Lower leg skin (tissue), 4 donors: ENCODE measurements at places on chromosomes 7 and 10. TPM values are rescaled to one million over a fixed set of nuclear protein-coding genes. Genes with fewer than 3 reads are reported as not detected.

Gene NCF1
- total RNA-seq, result not detected

- DNase-seq, result no peak
Measured at GRCh38 chr7:19587291-19587690, 121.5 kb downstream of the POLR1F start.

Gene VGF
- 2.5 TPM for total RNA-seq

Gene HABP2
- 0.10 TPM for total RNA-seq

DNA sequence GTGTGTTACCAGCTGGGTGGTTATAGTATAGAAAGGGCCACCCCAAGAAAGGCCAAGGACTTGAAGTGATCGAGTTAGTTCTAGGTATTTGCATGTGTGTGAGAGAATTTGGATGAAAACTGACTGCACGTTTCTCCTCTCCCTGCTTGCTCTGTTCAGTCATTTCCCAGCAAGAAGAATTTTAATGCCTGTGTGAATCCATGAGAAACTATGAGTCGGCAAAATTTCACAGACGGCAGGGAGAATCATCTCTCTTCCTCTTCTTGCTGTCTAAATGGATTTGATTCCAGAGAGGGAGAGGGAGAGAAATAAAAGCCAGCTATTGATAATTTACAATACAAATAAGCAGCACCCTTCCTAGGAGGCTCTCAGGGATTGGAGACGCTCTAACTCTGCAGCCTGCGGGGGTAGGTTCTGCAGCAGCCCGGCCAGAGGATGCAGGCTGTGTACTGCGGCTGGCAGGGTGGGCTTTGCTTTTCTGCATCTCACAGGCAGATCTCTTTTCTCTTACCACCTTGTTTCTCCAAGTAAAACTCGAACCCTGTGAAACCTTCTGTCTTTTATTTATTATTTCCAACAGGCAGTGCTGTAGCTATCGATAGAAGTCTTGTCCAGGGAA is 183.6 kb downstream of the TCF7L2 start:
- DNase-seq, result no peak

Gene GPRIN2
- total RNA-seq, result 118 TPM

GRCh38 chr10:90751107-90751997 is 106.5 kb downstream of the HTR7 start:
- peak; percentile 31 for DNase-seq

GRCh38 chr10:117663750-117664149 is 121.2 kb downstream of the EMX2 start:
- DNase-seq, result no peak

Gene HOXA4
- total RNA-seq, result 1.3 TPM

DNA sequence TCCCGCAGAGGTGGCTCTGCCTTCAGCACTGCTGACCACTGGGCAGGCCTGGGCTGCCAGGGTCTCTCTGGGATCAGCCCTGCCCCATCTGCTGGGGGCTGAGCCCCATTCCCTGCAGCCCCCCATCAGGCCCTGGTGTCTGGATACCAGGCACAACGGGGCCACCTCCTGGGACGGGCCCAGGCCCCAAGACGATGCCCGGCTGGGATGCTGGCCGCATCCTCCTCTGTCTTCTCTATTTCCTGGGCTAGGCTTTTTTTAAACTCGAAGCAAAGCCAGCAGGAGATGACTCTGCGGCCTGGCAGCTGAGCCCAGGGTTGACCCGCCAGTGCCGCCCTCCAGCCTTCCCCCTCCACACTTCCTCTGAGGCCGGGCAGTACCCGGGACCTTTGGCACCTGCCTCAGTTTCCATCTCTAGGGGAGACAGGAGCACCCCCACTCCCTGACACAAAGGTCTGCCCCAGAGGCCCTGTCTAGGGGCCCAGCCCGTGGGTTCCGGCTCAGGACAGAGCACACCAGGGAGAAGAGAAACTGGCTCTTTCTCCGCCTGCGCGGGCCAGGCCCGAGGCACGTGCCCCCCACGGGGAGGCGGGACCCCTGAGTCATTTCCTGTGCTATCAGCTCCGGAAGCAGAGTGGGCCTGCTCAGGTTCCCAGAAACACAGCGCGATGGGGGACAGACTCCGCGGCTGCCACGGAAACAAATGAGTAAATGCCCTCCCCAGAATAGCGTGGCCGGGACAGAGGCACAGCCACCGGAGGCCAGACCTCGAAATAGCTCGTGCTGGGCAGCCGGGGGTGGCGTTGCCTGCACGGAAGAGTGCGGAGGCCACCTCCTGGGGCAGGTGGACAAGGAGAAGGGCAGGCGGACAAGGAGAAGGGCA is 84.6 kb upstream of the PDGFA start:
- DNase-seq, result peak; percentile 96

Gene GOLGA7B
- 7.9 TPM for total RNA-seq

Gene CRYGN
- total RNA-seq, result not detected

Gene UFSP1
- 6.1 TPM for total RNA-seq

Gene TDRD1
- 0.34 TPM for total RNA-seq

GRCh38 chr7:92297736-92298135 is 52.0 kb downstream of the ANKIB1 start:
- no peak for DNase-seq

DNA sequence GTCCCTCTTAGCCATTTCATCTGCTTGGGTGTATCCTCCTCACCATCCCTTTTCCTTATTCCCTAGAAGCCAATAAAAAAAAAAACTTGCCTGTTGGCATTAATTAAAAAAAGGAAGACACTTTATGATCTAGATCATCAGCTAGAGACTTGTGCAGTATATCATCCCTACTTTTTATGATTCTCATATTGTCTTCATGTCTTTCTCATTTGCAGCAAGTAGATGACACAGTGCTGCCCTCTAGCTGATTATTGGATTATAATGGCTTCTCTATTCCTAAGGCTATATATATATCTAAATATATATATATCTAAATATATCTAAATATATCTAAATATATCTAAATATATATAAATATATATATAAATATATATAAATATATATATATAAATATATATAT is 272.4 kb upstream of the LRGUK start:
- no peak for DNase-seq

Gene ANXA8L1
- total RNA-seq, result 368 TPM

DNA sequence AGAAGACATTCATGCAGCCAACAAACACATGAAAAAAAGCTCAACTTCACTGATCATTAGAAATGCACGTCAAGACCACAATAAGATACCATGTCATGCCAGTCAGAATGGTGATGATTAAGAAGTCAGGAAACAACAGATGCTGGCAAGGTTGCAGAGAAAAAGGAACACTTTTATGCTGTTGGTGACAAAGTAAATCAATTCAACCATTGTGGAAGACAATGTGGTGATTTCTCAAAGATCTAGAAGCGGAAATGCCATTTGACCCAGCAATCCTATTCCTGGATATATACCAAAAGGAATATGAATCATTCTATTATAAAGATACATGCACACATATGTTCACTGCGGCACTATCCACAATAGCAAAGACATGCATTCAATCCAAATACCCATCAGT is 77.6 kb downstream of the C10orf90 start:
- no peak for DNase-seq

DNA sequence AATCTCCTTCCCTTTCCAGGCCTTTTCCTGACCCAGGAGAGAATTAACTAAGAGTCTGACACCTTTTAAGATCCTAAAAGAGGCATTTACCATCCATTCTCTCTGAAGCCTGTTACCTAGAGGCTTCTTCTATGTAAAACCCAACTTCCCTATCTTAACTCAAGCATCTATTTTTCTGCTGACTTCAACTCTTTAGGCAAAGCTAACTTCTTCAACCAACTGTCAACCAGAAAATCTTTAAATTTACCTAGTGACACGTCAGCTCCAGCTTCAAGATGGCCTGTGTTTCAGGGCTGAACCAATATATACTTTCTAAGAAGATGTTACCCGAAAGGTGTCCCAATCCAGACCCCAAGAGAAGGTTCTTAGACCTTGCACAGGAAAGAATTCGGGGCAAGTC is 492.3 kb upstream of the AUTS2 start:
- no peak for DNase-seq

DNA sequence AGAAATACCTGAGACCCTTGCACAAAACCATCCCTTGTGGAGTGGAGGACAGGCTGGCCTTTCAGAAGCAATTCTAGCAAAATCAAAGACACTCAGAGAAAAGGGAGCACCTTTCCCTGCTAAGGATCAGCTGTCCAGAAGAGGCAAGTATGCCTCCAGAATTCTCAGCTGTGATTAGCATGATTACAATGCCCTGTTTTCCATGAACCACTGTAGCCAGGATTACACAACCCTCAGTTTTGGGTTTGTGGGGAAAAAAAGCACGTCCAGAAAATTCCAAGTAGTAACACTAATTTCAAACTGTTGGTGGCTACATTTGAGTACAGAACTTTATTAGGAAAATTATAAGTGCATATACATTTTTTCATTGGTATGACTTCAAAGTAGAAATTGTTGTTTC is 15.0 kb downstream of the CXCL12 start:
- no peak for DNase-seq

GRCh38 chr10:44982496-44982895 is 3.9 kb upstream of the DEPP1 start:
- peak; percentile 77 for DNase-seq
